ENCODE measurements at places on chromosomes 5 and 9.

DNA sequence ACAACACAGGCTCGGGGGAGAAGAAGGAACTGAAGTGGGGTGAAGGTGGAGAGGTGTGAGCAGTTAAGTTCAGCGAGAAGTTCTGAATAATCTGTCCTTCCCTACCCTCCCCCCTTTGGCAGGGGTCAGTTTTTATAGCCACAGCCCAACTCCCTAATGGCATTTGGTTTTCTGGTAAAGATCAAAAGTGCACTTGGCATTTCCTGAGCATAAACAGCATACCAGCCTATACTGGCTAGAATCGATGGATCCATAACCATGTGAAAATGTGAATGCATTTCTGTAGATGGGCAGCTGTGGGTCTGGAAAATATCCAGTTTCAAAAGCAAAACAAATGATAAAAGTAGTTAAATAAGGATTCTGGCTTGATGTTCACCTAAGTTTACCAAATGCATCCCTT, 410.9 kb downstream of the PLK2 start:
- no peak for DNase-seq

DNA sequence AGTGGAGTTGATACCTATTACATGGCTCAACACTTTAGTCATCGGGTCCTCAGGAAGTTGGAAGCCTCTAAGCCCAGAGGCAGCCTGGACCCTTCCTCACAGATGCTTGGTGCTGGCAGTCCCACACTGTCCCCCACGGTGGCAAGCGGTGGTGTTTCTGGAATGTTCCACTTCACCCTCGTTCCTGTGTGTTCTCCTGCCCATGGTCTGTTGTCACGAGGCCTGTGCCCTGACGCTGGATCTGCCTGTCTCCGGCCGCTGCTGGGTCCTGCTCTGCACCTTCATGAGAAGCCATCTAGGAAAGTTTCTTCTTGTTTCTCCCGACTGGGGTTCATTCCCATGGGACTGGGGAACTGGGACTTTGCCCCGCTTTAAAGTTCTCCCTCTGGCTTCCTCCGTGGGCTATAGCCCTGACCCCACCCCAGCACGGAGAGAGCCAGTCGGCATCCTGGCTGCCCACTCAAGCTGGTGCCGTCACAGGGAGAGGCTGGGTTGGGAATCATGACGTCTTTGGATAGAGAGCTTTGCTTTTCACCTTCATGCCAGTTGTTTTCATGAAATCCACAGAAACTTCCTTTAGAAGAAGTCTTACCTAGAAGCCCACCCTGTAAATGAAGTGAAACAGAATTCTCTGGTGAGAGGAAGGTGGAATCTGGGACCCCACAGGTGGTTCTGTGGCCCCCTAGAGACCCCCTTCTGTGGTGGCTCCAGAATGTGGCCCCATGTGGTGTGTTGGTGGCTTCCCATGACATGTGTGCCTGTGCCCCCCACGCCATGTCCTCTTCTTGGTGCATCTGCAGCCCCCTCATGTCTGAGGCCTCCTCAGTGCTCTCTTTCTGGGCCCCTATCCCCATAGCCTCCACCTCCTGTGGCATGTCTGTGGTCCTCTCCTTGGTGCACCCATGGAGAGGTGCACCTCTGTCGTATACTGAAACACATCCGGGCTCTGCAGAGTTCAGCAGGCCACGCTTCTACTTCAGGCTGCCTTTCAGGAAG, 43.8 kb downstream of the TRIP13 start:
- peak; percentile 51 for DNase-seq

DNA sequence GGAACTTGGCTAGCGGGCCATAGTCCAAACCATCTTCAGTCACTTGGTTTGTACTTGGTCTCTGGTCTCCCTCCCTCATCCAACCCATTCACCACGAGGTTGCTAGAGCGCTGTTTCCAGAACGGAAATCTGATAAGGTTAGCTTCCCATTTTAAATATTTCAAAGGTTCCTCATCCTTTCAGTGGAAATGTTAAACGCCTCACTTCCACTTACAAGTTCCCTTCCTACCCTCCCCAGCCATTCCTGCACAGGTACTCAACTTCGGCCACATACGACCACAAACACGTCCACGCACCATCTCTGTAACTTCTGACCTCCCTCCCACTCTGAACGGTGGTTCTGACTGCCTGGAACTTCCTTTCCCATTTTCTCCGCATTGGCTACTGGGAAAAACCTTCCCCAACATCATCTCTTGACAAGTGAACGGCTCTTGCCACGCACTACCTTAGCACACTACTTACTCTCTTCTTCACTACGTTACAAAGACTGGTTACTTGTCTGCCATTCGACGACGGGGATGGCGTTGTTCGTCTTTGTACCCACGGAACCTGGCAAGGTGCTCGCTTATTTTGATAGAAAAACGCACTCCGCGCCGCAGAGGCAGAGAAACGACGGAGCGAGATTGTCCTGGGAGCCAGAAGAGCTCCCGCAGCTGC, 629 bp downstream of the CCNH start:
- DNase-seq = no peak

GRCh38 chr9:92121265-92121664, 6.1 kb upstream of the SPTLC1 start:
- DNase-seq = no peak

- no peak for DNase-seq
These were observed 42.3 kb downstream of the HTR1A start for GRCh38 chr5:63919763-63920478.

DNA sequence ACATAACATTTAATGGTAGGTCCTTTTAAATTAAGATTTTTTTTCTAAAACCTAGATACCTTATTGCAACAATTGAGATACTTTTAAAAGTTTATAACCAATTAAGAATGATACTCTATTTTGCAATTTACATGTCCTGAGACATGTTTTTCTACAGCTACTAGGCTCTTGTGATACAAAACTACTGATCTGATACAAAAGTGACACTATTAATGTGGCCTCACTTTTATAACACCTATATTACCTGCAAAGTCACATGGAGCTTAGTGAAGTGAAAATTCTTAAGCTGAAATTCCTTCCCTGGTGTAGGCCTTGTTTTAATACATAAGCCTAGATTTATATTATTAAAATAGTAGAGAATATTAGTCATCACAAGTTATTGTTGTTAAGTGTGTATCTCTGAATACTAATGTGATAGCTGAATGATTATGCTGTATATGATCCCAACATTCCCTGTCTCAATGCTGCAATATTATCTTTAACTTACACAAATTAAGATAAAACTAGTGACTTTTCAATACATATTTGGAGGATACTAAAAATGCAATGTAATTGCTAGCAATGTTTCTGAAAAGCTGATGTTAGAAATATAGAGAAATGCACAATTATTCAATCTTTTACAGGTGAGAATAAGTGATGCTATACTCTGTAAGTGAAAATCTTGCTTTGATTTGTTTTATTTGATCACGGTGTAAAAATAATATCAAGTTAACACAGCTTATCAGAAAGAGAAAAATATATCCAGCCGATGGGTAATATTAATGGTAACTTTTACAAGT, 2.6 kb downstream of the NFIB start:
- no peak for DNase-seq

GRCh38 chr9:2876726-2877125, 32.8 kb upstream of the PUM3 start:
- DNase-seq = no peak

Data from activated CD8-positive, alpha-beta memory T cell treated with anti-CD3 and anti-CD28 coated beads for 24 hours (primary cell).